ENCODE measurements at places on chromosomes 2 and 18.

DNA sequence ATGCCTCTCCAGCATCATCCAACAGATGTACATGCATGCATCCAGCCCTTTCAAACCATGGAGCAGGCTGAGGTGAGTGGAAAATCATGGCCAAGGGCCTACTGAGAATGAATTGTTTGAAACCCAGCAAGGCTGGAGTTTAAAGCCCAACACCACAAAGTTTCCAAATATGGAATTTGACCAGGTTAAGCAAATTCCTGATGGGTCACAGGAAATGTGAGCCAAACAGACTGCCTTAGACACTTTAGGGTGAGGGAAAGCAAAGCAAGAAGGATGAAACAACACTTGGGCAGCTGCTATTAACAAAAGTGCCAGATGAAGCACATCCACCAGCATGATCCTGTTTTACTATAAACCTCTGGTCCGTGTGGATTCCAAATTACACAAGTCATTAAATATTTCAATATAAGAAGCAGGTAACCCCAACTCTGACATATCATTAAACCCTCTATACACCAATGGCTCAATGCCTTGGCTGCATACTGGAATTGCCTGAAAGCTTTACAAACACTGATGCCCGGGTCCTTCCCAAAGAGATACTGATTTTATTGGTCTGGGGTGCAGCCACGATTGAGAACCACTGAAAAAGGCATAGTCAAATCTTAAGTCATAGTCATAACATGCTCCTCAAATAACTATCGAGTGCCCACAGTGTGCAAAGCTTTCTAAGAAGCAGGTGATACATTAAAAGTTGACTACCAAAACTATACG lies 9.1 kb downstream of the KLF7 start:
- DNase-seq = no peak

- DNase-seq = no peak
Measured at GRCh38 chr2:149329489-149330126, 779 bp upstream of the LYPD6 start.

GRCh38 chr2:169468841-169469240 lies 10.5 kb upstream of the BBS5 start:
- no peak for DNase-seq

GRCh38 chr18:46449499-46449898 lies 207.5 kb downstream of the LOXHD1 start:
- no peak for DNase-seq

Data from naive thymus-derived CD4-positive, alpha-beta T cell (primary cell).